Stimulated activated CD8-positive, alpha-beta memory T cell treated with anti-CD3 and anti-CD28 coated beads, Interleukin-2, amount 100 ng/mL, for 1 hour (primary cell): ENCODE measurements at places on chromosomes 4 and X.

- no peak for DNase-seq
Observed at GRCh38 chr4:996030-996996, 3.1 kb upstream of the SLC26A1 start.

- DNase-seq = no peak
Observed at GRCh38 chrX:120367402-120368109, 5.7 kb downstream of the ATP1B4 start.

DNA sequence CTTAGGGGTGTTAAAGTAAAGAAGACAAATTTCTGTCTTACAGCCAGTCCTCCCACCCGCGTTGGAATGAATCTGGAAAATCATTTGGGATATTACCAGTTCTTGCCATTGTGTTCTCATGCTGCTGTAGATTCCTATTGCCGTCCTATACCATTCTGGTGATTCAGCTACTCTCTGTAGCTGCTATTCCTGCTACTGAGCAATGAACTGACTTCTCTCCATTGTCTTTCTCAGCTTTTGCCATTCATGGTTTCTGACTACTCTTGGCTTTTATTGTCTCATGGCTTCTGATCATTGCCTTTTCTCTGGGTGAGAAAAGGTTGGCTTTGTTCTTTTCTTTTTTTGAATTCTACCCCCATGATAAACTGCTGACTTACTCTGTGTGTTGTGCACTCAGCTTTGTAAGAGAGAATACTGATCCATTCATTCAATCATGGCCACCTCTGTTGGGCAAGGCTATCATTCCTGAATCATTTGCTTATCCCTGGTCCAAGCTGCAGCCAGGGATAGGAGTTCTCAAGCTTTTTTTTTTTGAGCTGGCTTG is 27.7 kb upstream of the METAP1 start:
- no peak for DNase-seq

GRCh38 chr4:116108606-116109005 is 976.8 kb downstream of the TRAM1L1 start:
- DNase-seq = no peak

DNA sequence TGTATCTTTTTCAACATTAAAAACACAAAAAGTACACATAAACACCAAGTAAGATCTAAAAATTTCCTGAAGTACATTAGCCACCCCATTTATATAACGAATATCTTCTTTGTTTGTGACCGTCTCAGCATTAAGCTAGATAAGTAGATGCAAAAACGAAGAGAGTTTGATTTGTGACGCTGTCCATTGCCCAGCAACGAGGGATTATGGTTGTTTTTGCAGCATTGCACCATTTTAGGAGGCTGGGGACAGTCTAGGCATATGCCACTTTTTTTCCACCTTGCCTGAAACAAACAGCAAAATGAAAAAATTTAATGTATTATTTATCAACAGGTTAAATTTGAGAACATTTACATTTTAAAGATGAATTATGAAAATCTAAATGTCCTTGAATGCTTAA is 12.0 kb upstream of the IGSF1 start:
- DNase-seq = no peak

DNA sequence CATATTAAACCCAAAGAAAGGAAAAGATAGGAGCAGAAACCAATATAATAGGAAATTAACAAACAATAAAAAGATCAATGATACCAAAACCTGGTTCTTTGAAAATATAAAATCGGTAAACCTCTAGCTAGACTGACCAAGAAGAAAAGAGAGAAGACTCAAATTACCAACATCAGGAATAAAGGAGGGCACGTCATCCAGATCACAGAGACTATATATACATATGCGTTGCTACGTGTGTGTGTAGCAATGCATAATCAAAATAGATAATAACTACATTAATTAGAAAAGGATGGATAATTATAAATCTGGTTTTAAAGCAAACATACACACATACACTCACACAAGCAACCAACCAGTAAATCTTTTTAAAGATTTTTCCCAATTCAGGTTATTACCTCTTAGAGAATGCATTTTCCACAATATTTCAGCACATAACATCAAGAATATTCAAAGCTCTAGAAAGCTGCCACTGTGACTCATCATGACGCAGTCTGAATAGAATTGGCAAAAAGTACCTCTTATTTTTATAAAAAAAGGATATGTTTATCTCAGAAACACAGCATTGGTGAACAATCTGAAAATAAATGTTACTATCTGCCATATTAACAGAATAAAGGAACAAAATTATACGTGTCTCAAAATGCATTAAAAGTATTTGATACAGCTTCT is 41.4 kb upstream of the USP9X start:
- DNase-seq = no peak

DNA sequence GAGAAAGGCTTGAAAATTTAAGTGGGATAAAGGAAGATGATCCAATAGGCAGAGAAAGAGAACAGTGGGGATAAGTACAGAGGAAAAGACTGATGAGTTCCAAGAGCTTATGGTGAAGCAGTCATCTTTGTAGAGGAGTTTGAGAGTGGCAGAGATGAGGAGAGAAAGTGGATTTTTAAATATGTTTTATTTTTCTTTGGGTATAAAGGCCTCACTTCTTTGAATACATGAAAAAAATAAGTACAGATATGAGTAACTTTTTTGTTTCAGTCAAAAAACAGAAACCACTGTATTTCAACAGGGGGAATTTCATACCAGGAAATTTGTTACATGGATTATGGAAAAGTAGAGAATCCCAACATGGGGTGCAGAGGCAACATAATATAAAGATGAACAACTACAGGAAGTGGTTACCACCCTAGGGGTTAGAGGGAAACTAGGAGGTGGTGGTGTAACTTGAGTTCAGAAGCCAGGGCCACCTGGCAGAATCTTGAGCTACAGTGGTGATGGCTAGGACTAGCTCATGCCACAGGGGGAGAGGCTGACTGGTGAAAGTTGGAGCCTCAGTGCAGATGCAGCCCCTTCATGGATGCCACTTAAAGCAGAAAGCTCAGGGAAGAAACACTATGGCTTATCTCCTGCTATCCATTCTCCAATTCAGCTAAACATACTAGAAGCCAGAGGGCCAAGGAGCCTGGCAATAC is 3.4 kb upstream of the CYBB start:
- DNase-seq = no peak

DNA sequence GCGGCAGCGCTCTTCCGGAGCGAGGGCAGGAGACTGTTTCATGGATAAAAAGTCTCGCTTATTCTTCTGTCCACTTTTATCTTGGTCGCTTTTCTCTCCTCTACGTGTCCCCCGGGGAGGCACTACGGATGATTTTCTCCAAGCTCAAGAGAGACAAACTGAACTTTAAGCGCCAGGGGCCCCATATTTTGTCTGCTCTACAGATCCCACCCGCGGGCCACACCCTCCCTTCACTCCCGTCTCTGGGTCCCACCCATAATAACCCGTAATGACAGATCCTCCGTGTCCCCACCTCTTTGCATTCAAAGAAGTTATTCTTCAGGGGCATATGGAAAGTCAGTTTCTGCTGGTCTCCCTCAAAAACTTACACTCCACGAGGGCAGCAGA is at the start of gene CORIN:
CORIN (minus strand) TSS at position 160 of the 387 bp plus-strand sequence; CDS start at position 42, 118 bp downstream.
- no peak for DNase-seq

GRCh38 chr4:118834960-118835569 is 861 bp downstream of the SEC24D start:
- DNase-seq = no peak

- DNase-seq = no peak
Observed at GRCh38 chr4:86129546-86129945, 230.3 kb downstream of the MAPK10 start.

GRCh38 chrX:49767236-49767635 is 61.9 kb upstream of the PAGE4 start:
- no peak for DNase-seq

DNA sequence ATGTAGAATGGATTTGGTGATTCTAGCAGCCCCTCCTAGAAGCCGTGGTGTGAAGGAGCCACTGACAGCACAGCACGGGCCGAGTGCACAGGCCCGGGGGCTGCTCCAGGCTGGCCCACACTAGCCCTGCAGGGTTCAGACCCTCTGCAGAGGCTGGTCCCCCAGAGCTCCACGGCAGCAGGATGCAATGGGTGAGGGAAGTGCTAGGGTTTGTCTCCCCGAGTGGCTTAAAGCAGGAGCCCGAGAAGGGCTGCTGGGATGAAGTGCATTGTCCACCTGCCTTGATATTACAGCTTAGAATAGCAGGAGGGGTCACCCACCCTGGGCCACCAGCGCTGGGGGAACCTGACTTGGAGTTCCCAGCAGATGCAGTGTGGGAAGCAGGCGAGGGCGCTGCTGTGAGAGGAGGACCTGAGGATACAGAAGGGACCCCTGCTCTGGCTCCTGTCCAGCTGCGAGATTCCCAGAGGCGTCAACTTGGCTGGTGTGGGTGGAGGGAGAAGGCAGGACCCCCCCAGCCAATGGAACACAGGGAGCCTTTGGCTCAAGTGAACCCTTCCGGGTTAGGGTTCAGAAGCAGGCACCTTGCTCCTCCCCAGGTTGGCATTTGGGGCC is 30.0 kb downstream of the WDR1 start:
- no peak for DNase-seq

GRCh38 chrX:21944136-21944615 is 3.7 kb downstream of the SMS start:
- no peak for DNase-seq

- DNase-seq = no peak
Observed at GRCh38 chr4:57553728-57554127, 443.5 kb upstream of the IGFBP7 start.

- DNase-seq = no peak
Observed at GRCh38 chrX:77446029-77446585, 1.1 kb upstream of the FGF16 start.

DNA sequence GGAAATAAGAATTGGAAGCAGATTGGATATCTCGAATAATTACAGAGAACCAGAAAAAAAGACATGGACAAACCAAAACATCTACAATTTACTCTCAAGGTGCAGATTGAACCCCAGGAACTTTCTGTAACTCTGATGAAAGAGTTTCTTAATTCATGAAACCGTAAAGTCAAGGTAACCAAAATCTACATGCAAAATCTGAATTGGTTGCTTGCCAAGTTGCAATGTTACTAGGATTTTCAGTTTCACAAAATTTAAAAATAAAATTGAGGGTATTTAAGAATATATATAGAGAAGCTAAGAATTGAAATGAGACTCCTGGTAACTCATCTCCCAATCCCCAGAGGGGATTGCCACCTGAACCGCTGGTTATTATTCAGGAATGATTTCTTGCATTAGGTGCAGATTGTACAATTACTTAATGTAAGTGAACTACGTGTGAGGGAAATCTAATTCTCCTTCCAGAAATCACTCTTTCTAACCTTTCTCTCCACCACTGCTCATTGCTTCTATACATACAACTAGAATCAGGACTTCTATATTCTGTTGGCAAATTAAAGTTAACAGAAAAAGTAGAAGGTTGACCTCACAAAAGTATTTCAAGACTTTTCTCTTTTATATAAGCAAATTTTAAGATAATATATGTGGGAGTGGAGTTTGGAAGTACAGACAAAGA is 221.5 kb upstream of the NDST4 start:
- DNase-seq = no peak

- DNase-seq = no peak
Observed at GRCh38 chrX:153888344-153888743, 2.4 kb upstream of the L1CAM start.

DNA sequence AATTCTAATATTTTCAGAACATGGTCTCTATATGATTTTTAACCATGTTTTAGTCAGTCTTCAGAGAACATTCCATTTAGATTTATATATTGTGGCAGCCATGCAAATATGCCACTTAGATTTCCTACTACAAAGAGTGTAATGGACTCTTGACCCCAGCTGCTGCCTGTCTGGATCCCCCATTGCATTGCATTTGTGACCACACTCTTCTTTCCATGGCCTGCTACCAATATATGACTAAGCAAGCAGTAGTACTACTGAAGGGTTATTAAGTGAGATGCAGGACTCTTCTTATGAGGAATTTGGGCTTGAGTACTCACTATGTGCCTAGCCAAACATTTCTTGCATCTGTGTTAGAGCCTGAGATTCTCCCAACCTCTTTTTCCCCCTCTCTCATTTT is 306.8 kb downstream of the PDHA2 start:
- DNase-seq = no peak

- no peak for DNase-seq
Observed at GRCh38 chr4:156335721-156336120, 382.1 kb upstream of the CTSO start.

GRCh38 chr4:148574911-148575310 is 132.7 kb upstream of the NR3C2 start:
- no peak for DNase-seq

DNA sequence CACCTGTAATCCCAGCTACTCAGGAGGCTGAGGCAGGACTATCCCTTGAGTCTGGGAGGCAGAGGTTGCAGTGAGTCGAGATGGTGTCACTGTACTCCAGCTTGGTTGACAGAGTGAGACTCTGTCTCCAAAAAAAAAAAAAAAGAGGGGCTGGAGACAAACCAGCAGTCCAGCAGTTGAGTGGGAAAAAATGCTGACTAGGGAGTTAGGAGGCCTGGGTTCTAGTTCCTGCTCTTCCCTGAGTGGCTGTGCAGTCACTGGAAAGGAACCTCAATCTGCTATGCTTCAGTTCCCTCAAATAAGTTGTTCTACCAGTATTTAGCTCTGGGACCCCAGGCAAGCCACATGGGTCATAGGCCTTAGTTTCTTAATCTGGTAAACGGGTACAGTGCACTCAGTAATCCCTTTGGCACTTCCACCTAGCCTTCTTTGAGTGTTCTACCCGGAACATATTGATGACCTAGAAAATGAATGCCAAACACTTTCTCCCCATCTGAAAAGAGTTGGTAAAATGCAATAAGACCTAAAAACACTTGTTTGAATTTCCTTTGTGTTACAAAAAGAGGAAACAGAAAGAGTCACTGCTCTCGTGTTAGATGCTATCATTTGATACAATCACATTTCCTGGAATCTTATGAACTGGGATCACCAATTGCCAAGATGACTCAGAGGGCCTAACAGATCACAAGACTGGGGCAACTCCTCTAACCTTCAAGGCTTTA is 99.3 kb upstream of the EGFL6 start:
- no peak for DNase-seq

DNA sequence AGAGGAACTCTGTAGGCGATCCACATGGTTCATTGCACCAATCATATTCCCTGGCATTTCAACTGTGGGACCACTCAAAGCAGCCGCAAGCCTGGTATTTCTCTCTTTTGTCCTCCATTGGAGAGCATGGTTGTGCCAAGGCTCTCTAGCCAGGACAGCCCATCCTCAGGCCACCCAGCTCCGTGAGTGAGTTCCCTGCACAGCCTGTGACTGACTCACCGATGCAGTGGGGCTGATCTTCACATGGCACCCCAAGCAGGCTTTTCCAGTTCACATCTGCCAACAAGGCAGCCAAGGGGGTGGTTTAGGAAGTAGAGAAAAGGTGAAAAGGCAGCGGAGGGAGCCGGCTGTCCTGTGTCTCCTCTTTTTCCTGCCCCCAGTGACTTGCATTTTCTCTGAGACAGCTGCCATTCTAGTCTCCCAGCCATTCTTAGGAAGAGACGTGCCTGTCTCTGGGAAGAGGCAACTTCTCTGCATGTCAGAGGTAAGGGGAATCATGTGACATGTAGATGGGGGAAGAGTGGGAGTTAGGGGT is 69.2 kb downstream of the MID1IP1 start:
- no peak for DNase-seq

DNA sequence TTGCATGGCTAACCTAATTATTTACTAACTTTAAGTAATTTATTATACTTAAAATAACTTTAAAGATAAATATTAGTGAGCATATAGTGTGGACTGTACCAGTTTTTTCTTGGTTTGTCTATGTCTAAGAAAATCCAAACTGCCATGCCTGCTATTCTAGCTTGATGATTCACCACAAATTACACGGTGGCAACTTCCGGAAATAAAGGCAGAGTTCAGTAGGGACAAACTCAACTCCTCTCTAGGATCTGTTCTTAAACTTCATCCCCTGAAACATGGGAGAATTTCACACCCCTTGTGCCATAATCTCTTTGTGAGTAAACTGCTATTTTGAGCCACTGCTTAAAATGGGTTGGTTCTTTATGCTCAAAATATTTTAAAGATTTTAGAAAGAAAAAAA is 213.6 kb upstream of the NRK start:
- DNase-seq = no peak
